ENCODE measurements at places on chromosomes 2 and 18.
A peak's percentile ranks its signal among the peaks of the same experiment; 100 is the strongest.

DNA sequence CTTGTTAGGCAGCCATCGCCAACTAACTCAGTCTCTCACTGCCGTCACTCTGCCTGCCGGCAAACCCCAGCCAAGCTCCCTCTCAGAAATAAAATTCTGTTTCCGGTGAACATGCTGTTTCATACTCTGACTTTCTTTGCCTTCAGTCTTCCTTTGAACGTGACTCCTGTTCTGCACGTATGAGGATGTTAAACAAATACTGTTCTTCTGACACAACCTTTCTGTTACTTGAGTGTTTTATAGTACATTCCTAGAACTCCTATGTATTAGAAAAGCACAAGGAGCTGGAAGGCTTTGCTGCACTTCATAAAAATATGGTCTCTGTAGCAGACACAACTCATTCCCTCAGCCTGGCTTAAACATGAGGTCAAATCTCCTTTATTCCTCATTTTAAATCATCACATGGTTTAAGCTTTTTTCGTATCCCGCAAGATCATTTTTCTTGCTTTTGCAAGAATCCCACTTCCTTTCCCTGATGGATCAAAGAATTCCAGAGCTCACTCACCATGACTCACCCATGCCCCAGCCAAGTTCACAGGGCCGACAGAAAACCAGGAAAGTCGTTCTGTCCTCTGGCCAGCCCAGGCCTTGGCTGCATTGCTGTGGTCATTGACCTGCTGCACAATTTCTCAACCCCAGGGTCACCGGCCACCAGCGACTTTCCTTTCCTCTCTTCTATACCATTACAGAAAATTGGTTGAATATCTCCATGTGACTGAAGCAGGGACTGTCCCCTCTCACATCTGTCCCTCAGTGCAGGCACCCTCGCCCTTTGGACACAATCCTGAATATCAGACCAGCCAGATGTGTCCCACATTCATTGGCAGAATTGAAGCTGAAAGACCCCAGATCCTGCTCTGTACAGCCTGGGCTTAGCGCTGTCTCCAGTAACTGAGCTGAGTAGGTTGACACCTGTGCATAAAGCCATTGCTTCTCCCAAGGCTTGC is 183.1 kb upstream of the ARL4C start:
- DNase-seq = no peak

DNA sequence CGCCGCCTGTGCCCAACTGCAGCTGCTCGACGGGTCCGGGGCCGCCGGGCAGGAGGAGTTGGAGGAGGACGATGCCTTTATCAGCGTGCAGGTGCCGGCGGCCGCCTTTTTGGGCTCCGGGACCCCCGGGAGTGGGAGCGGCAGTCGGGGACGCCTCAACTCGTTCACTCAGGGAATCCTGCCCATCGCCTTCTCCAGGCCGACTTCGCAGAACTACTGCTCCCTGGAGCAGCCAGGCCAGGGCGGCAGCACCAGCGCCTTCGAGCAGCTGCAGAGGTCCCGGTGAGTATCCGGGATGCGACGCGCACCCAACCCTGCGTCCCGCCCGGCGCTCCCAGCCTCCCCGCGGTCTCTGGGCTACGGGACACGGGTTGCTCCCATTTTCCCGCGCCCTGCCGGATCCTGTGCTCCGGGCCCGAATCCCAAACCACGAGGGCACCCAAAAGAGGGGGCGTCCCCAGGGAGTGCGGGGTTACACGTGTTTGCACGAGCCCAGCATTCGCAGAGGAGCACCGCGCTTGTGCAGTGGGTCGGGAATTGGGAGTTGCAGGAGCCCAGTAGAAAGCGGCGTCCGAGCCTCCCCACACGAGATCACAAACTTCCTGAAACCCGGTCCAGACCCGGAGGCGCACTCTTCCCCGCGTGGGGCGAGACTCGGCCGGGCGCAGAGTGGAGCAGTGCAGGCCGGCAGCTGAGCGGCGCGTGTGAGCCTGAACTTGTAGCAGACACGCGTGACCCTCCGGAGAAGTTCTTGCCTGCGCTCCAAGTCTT is 1.2 kb downstream of the CABLES1 start:
- DNase-seq = peak; percentile 56

DNA sequence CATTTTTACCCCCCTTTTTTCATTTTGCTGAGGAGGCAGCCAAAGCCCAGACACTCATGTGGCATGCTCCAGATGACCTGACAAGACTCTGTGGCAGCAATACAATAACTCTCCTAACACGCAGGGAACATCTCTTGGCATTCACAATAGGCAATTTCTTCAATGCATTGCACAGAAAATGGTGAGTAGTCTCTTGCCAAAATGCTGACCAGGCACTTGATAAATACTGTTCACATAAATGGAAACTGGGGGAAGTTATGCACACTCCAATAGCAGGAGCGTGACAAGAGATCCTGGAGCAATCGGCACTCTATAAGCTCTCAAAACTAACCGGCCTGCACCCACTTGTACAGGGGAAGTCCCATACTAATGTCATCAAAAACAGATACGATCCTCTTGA is 66.3 kb downstream of the NBAS start:
- DNase-seq = no peak

DNA sequence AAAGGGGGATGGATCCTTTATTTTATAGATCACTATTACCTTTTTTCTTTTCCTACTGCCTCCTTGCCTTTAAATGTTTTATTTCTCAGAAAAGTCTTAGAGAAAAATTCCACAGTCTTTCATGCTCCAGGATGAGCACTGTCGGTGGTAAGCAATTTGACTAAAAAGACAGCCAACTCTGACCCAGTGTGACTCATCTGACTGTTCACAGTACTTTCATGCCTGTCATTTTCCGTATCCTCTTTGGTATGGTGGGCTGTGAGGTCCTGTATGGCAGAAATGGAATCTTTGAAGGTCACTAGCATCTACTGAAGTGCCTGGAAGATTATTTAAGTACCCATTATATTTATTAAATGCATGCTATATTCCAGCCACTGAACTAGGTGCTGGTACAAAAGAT is 2.1 kb upstream of the RFTN2 start:
- DNase-seq = no peak

DNA sequence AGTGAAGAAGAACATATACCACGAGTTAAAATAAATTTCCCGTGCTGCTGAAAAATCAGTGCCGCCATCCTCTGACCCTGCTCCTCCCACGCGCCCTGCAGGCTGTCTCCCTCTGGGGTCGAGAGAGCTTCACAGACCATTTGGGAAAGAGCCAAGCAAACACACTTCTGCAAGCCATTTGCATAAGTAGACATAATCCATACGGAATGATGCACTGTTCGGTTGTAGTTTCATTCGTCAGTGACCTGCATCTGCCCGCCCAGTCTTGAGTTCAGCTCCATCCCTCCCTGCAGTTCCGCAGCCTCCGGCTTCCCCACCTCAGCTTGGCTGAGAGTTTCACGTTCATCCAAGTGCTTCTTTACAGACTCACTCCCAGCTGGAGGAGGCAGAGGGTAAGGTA is 69.6 kb downstream of the TRAPPC12 start:
- DNase-seq = no peak

- no peak for DNase-seq
Measured at GRCh38 chr2:47277187-47277586, 122.1 kb upstream of the STPG4 start.

GRCh38 chr18:46393230-46393629 is 263.8 kb downstream of the LOXHD1 start:
- DNase-seq = peak; percentile 27

DNA sequence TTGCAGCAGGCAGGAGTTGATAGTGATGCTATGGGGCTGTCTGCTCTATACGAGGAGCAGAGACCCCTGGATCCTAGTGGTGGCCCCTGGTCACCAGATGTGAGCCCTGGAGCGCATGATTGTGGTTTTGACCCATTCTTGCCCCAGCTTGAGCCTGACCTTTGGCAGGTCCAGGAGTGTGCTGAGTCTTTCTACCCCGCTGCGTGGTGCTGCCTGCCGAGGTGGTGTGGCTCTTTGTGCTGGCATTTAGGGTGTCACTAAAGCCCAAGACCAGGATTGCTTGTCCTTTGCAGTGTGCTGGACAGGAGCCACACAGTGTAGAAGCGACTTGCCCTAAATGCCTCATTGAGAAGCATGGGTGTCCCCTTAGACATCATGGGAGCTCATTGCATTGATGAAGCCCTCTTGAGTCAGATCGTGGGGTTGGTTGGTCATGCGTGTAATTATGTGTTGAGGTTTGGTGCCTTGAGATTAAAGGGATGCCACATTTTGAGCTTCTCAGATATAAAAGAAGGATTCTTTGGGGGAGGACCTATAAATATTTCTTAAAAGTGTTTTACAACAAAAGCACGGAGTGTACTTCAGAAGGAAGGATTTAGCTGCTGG is 88.3 kb downstream of the AGAP1 start:
- DNase-seq = no peak

- DNase-seq = no peak
Measured at GRCh38 chr2:70411483-70412125, 109.7 kb upstream of the FAM136A start.

- DNase-seq = peak; percentile 33
Measured at GRCh38 chr2:229714736-229715541, 584 bp upstream of the DNER start.

GRCh38 chr2:235725841-235726240 is 232.0 kb downstream of the AGAP1 start:
- DNase-seq = no peak

DNA sequence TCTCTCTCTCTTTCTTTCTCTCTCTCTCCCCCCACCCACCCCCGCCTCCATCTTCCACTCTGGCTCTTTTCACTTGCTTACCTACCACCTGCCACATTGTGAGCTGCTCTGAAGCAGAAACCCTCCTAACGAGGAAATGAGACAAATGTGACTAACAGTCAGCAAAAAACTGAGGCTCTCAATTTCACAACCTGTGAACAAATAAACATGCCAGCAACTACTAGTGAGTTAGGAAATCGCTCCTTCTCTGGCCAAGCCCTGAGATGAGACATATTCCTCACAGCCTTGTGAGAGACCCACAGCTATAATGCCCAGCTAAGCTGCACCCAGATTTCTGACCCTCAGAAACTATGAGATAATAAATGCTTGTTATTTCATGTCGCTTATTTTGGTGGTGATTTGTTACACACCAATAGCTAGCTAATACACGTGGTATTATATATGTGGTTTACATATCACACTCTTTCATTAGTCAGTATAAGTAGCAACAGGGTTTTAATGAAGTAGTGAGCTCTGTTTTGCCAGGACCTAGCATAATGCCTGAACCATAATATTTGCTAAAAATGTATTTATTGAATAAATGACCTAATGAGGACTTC is 8.4 kb upstream of the ZNF521 start:
- DNase-seq = no peak
